ENCODE measurements at places on chromosomes 5 and 9. TPM values are rescaled to one million over a fixed set of nuclear protein-coding genes. Genes with fewer than 3 reads are reported as not detected.

DNA sequence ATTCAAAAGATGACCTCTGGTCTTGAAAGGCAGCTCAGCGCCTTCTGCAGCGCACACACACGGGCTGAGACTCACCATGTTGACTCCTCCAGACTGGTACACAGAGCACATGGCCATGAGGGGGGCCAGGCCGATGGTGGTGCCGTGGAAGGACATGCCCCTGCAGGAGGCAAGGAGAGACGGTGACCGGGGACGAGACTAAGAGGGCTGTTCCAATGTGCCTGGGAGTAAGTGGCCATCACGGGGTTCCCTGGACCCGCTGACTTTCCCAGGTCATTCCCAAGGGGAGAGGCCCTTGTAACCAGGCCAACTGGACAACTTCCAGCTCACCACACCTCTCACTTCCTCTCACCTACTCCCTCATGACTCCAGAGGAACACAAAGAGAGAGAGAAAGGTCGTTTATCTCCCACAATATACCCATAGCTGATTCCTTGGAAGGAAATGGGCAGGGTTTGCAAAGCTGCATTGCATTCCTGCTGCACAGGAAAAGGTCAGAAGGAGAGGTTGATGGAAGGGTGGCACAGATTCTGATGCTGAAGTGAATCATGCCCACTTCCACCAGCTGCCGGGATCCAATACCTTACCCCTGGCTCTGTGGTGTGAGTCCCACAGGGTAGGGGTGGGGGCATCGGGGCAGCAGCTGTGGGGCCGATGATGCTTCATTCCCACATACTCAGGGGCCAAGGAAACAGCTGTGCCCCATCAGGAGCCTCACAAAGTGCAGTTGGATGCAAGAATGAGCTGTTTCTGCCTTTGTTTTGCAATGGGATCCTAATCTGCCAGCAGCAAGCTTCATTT lies 47.2 kb downstream of the NIPAL4 start:
- DNase-seq = no peak

- no peak for DNase-seq
Observed at GRCh38 chr9:86248746-86249145, 10.7 kb downstream of the C9orf153 start.

DNA sequence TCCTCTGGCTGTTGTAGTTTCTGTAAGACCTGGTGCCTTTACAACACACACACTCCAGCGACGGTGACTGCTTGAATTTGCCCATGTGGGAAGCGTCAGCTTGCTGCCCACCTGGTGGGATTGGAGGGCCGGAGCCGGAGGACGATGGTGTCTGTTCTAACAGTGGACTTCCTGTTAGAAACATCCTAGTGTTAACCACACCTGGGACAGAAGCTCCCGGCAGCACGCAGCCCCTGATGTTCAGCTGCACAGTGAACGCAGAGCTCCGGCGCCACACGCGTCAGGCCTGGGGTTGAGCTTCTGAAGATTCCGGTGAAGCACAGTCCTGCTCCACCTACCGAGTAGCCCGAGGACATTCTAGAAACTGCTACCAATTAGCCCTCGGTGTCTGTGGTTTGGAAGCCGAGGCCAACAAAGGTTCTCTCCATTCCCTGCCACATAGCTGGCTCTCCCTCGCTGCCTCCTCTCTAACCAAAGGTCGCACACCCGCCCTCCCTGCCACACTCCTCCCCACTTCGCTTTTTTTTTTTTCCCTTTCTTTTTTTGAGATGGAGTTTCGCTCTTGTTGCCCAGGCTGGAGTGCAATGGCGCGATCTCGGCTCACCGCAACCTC lies 14.4 kb downstream of the PMPCA start:
- DNase-seq = no peak

GRCh38 chr9:69425136-69425801 lies 100.3 kb downstream of the ENTREP1 start:
- no peak for DNase-seq

DNA sequence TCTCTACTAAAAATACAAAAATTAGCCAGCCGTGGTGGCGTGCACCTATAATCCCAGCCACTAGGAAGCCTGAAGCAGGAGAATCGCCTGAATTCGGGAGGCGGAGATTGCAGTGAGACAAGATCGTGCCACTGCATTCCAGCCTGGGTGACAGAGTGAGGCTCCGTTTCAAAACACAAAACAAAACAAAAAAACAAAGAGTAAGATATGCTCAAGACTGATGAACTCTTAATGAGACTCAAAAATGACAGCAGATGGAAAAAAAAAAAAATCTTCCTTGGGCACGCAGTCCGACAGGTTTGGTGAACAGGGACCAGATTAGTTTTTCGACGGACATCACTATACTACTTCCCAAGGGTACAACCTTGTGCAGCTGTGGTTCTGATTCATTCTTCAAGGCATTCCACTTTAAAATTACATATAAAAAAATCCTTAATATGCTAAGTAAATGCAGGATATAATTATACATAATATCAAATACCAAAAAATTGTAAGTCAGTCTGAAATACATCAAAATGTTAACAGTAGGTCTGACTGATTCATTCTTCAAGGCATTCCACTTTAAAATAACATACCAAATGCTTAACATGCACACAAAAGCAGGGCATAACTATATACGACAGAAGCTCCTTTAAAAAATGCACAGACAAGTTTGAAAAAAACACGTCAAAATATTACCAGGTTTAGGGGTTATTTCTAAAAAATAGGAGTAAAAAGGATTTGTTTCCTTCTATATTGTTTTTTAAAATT lies 12.3 kb downstream of the PSIP1 start:
- DNase-seq = no peak

DNA sequence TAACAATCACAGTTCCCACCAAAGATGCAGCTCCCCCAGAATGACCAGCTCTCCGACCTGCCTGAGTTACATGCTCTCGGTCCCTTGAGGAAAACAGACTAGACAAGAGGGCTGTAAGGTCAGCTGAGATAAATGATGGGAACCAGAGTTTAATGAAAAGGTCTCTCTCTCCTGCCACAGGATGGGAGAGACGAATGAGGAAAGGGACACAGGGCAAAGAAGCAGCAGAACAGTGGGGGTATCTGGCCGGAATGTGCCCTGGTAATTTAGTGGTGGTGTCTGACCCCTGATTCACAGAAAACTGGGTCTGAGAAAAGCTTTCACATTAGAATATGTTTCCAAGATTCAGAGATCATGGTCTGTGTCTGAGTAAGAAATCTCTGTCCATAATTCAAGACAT lies 118.5 kb downstream of the BRINP1 start:
- DNase-seq = no peak

The HRCT1 gene
- total RNA-seq = 6.4 TPM

The TRAF1 gene
- total RNA-seq = 4.6 TPM

The SLC6A19 gene
- total RNA-seq = not detected

The FBP2 gene
- not detected for total RNA-seq

The CCDC192 gene
- not detected for total RNA-seq
